Spinal cord (tissue), 10 donors: ENCODE measurements at places on chromosomes 7 and 10. TPM values are rescaled to one million over a fixed set of nuclear protein-coding genes. Genes with fewer than 3 reads are reported as not detected.

Gene ARHGEF35
- polyA plus RNA-seq, result 1.2 TPM

Gene CAMK2B
- 132 TPM for polyA plus RNA-seq

Gene LRRD1
- polyA plus RNA-seq, result 0.67 TPM

Gene GJD4
- polyA plus RNA-seq, result 0.29 TPM

Gene COL26A1
- polyA plus RNA-seq, result 49.3 TPM

Gene WDFY4
- polyA plus RNA-seq, result 3.3 TPM

Gene ADIRF
- 31.5 TPM for polyA plus RNA-seq
